ENCODE measurements at places on chromosomes 6 and 20.
A peak's percentile ranks its signal among the peaks of the same experiment; 100 is the strongest.

GRCh38 chr6:47520282-47520681, 42.7 kb downstream of the CD2AP start:
- DNase-seq = no peak

- no peak for DNase-seq
Observed at GRCh38 chr6:92147246-92147645, 1272.1 kb downstream of the EPHA7 start.

DNA sequence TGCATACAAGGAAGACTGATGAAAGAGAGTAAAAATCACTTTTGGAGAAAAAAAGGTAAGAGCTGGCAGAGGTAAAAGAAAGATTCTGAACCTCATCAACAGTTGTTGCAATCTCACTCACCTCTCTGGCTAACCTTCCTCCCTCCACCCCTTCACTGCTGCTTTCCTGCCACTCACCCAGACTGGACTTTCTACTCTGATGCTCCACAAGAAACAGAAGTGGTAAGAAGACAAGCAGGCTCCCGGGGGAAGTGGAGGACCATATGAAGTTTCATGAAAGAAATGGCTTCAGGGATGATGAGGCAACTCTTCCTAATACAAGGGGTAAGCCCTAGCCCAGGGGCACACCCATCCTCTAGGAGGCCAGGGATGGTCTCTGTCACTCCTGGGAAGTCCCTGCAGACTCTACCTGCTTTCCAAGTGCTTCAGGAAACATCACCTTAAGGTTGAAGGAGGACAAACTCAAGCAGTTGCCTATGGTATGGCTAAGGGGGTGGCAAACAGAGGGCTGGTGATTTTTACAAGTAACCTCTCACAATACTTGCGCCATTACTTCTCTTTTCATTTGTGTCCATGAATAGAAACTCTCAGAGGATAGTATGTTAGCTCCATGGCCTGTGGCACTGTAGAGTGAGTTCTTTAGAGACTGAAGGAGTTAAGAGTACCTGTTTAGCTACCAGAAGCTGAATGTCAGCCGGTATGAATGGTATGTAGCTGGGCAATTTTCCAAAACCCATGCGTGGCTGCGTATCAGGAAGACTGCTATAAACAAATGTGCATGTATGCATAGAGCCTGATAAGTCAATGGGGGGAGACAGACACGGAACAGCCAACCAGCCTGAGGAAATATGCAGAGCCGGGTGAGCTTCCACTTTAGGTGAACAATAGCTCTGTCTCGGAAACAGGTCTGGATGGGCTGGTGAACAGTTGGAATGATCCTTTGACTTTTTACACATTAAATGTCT, 112.0 kb downstream of the BACH2 start:
- DNase-seq = no peak

GRCh38 chr6:4804095-4804494, 27.9 kb downstream of the CDYL start:
- no peak for DNase-seq

DNA sequence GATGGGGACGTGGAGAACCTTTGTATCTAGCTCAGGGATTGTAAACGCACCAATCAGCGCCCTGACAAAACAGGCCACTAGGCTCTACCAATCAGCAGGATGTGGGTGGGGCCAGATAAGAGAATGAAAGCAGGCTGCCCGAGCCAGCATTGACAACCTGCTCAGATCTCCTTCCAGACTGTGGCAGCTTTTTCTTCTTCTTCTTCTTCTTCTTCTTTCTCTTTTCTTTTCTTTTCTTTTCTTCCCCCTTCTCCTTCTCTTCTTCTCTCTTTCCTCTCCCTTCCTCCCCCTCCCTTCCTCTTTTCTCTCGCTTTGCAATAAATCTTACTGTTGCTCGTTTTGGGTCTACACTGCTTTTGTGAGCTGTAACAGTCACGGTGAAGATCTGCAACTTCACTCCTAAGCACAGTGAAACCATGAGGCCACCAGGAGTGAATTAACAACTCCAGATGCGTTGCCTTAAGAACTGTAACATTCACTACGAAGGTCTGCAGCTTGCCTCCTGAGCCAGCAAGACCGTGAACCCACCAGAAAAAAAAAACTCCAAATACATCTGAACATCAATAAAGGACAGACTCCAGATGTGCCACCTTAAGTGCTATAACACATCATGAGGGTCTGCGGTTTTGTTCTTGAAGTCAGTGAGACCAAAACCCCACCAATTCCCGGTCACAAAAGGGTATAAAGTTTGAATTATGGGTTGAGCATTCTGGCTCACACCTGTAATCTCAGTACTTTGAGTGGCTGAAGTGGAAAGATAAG, 19.6 kb upstream of the SERPINB1 start:
- DNase-seq = no peak

DNA sequence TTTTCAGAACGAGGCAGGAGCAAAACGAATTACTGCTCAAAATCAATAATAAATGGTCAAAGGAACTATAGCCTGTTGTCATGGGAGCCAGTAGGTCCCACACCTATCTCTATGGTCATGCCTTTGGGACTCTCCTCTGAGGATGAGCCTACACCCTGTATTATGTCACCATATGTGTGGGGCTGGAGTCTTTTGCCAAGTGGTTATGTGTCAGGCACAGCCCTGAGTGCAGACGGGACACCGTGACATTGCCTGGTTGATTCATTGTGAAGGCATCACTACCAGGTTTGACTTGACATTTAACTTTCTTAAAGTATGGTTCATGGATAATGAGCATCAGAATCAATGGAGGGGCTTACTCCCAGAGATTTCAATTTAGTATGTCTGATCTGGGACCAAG, 23.6 kb downstream of the BMP6 start:
- no peak for DNase-seq

DNA sequence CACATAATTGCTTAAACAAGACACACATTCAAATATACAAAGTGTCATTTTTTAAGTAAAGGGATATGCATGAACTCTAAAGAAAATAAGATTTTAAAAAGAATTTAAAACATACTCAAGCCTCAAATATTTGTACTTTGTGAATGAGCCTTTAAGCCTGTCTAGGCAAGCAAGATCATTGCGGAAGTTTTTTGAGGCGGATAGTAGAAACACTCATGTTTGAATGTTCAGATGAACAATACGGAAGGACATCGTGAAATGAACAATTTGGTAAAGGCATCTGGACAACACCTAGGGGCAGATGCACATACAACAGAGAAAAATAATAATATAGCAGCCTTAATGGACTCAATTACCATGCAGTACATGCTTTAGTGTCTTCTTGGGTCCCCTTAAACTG, 928.9 kb downstream of the TFAP2A start:
- DNase-seq = no peak

- DNase-seq = no peak
Observed at GRCh38 chr6:3566812-3567211, 110.0 kb upstream of the SLC22A23 start.

DNA sequence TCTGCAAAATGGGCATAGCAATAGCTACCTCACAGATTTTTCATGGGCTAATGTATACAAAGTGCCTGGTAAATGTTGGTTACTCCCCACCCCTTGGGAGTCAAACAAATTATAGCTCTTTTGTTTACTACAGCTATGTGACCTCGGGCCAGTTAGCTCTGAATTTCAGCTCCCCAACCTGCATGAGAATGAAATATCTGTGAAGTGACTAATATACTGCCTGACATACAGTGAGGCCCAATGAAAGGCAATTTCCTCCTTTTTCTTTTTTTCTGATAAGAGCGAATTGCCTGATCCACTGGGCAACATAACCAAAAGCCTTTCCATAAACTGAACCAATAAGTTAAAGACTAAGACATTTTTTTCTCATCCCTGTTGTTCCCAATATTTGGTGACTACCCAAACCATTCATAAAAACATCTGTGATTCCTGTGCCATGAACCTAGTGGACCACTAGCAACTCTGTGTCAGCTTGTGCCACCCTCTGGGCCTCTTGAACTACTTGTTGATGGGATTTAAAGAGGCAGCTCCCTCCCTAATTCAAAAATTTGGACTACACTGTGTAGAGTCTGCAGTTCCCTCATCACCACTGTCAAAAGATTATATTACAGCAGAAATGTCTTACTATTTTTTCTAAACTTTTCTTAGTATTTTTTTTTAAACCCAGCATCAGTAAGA, 91.9 kb upstream of the TMEM30A start:
- DNase-seq = no peak

DNA sequence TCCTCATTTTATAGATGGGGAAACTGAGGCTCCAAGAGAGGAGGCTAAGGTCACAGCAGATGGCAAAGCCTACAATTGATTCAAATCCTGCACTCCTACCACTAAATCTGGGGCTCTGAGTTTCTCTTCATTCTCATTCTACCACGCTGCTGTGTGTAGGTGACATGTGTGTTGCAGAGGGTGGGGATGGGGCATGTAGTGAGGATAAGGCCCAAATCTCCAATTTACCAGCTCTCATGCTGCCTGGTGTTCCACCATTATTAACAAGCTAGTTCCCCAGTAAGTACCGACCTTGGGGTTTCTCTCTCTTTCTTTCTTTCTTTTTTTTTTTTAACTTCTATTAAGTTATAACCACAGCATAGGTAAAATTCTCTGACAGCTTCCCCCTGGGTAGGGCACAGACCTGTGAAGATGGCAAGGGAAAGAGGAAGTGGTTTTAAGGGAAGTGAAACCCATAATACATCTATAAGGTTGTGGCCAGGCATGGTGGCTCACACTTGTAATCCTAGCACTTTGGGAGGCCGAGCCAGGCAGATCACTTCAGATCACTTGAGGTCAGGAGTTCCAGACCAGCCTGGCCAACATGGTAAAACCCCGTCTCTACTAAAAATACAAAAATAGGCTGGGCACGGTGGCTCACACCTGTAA, 13.0 kb upstream of the MATN4 start:
- no peak for DNase-seq

DNA sequence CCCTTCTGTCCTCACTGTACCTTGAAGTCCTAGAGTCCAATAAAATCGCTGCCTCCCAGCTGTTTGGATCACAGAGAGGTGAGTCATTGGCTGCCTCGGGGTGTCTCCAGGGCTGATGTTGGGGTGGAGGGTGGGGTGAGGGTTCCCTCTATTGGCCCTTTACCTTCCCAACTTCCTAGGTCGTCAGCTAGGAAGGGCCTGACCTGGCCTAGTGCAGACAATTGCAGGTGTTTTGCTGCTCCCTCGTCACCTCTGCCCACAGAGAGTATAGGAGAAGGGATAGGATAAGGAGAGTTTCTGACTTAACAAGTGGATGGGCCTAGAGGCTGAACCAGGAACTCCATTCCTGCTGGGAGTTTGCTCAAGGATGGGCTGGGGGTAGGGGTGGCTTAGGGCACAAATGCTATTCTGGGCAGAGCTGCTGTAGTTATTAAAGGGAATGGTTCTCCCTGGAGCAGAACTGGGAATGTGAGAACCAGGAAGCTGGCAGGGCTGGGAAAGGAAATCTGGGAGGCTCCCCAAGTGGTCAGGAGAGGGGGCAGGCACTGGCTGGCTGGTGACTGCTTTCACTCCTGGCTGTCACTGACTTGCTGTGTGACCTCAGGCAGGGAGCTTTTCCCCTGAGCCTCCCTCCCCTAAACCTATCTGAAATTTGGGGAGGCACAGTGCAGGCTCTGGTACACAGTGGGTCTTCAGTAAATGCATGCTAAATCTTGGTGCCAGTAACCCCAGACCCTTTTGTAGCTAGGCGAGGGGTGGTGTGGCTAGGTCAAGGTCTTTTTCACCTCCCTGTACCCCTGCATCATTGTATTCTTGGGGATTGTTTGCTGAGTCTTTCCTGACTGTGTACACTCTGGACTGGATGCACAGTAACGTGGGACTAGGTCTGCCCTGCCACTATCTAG, 1.5 kb downstream of the TP53INP2 start:
- no peak for DNase-seq

- DNase-seq = no peak
Observed at GRCh38 chr6:53058388-53059195, 6.6 kb upstream of the FBXO9 start.

- no peak for DNase-seq
Observed at GRCh38 chr6:49142421-49143151, 320.5 kb downstream of the MMUT start.

DNA sequence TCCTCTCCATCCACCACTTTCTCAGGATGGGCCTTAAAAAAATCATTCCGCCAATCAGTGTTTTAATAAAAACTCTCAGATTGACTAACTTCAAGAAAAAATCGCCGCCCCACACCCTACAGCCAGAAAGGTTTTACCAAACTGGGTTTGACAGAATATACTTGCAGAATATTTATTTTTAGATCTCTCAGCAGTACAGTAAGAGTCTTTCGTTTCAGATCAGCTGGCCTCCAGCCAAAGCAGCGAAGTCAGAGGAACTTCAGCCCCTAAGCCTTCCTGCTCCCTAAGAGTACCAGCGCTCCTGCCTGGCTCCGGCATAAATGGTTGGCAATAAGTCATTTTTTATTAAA, 24.7 kb downstream of the TBC1D7 start:
- peak; percentile 14 for DNase-seq

GRCh38 chr20:20734475-20734948, 22.1 kb upstream of the RALGAPA2 start:
- no peak for DNase-seq

GRCh38 chr20:51021067-51022025, 1.6 kb downstream of the KCNG1 start:
- no peak for DNase-seq

DNA sequence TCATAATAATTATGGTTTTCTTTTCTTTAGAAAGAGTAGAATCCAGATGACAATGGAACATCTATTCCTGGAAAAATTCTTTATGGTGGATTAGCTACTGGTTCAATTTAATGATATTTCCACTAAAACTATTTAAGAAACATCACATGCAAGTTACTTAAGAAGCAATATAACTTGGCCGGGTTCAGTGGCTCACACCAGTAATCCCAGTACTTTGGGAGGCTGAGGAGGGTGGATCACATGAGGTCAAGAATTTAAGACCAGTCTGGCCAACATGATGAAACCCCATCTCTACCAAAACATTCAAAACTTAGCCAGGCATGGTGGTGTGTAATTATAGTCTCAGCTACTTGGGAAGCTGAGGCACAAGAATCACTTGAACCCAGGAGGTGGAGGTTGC, 65.9 kb upstream of the SMLR1 start:
- DNase-seq = no peak

GRCh38 chr20:54726687-54727300, 251.4 kb downstream of the DOK5 start:
- no peak for DNase-seq

- no peak for DNase-seq
Observed at GRCh38 chr20:35791821-35792220, 20.0 kb downstream of the PHF20 start.

Data from stimulated activated CD4-positive, alpha-beta T cell treated with anti-CD3 and anti-CD28 coated beads, TNF-alpha, amount 100 ng/mL, for 48 hours (primary cell).